Right renal pelvis (tissue), 4 donors: ENCODE measurements at places on chromosomes 11 and 22. TPM values are rescaled to one million over a fixed set of nuclear protein-coding genes. Genes with fewer than 3 reads are reported as not detected.

GRCh38 chr11:17976651-17977050, 36.2 kb downstream of the SERGEF start:
- no peak for DNase-seq

The STARD10 gene
- 92.6 TPM for polyA plus RNA-seq

GRCh38 chr11:6654281-6655019, 1.2 kb downstream of the DCHS1 start:
- no peak for DNase-seq

The CHKB gene
- polyA plus RNA-seq, result 81.3 TPM

The MYRF gene
- 20.9 TPM for polyA plus RNA-seq

GRCh38 chr11:48000432-48000831, 20.1 kb downstream of the PTPRJ start:
- no peak for DNase-seq

The HBG1 gene
- polyA plus RNA-seq, result 4.8 TPM

DNA sequence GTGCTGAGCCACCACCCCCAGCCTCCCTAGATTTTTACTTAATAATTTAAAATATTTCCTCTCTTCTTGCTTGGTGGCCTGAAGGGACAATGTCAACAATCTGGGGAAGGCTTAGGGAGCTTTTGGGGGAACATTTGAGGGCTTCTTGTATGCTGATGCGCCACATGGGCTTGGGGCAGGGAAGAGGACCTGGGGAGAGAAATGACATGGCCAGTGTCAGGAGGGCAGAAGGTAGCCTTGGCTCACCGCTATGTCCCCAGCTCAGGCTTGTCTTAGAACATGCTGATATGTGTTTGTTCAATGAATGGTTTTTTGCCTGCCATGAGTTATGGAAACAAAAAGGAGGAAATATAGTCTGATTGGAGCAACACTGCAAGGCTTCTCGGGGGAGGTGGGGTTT, 51.6 kb downstream of the ST14 start:
- DNase-seq, result no peak
